ENCODE measurements at places on chromosomes 2 and 18.

DNA sequence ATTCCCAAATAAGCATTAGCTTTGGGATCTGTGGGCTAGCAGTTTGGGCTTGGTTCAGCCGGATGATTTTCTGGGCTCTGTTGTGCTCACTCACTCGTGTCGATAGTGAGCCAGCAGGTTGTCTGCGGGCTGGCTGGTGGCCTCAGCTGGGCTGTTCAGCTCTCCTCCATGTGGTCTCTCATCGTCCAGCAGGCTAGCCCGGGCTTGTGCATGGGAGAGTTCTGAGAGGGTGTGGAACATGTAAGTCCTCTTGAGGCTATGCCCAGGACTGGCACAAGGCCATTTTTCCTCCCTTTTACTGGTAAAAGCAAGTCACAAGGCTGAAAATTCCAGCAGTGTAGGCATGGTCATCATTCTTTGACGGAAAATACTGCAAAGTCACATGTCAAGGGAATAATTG, 38.5 kb downstream of the NTSR2 start:
- DNase-seq, result peak; percentile 77

DNA sequence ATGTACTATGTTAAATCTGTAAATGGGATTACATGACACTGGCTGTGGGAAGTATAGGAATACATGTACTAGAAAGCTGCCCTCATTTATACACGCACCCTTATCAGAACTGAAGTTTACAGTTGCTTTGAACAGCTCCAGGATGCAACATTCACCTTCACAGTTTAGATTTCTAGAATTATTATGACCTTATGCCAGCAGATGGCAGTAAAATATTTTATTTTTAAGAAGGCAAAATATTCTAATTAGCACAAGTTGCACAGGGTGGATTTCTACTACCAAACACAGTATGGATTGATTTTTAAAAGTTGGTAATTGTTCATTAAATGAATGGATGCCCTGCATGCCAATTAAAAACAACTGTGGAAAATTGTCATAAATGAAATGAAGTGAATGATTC, 670.4 kb downstream of the KCNJ3 start:
- DNase-seq, result no peak

DNA sequence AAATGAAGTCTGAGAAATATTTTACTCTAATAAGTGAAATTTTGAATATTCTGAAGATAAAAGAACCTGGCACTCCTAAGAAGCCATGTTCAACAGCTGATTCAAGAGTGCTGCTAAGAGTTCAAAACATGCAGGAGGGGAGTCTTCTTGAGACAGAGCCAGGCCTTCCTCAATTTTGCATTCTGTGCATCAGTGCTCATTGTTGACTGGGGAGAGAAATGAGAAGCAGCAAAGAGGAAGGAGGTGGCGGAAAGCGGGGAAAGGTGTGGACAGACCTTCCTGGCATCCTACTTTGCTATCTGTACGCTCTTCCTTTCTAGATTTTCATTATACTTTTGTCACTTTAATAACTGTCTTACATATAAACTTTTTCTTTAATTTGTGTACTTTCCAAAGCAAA, 29.7 kb upstream of the TXNDC2 start:
- DNase-seq, result no peak

DNA sequence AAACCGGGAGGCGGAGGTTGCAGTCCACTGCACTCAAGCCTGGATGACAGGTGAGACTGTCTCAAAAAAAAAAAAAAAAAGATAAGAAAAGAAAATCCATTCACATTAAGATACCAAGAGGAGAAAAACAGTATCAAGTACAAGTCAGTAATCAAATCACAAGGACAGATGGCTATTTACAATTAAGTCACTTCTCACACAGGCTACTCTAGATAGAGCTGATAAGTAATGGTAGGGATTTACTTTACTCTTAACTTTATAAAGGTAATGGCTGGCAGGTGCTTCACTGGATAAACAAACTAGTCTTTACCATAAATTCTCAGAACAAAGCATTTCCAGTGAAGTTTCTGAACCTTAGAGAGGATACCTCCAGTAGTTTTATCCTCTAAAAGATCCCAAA, 11.5 kb downstream of the SF3B1 start:
- no peak for DNase-seq

- DNase-seq, result no peak
Measured at GRCh38 chr2:188527141-188527540, 235.5 kb downstream of the GULP1 start.

- DNase-seq, result no peak
Measured at GRCh38 chr2:134440336-134440909, 186.6 kb downstream of the MGAT5 start.

- DNase-seq, result no peak
Measured at GRCh38 chr18:72091369-72091768, 452.8 kb downstream of the CBLN2 start.

GRCh38 chr18:38898167-38898566, 1332.6 kb upstream of the CELF4 start:
- DNase-seq, result no peak

GRCh38 chr2:43537137-43537536, 58.7 kb downstream of the THADA start:
- DNase-seq, result no peak

DNA sequence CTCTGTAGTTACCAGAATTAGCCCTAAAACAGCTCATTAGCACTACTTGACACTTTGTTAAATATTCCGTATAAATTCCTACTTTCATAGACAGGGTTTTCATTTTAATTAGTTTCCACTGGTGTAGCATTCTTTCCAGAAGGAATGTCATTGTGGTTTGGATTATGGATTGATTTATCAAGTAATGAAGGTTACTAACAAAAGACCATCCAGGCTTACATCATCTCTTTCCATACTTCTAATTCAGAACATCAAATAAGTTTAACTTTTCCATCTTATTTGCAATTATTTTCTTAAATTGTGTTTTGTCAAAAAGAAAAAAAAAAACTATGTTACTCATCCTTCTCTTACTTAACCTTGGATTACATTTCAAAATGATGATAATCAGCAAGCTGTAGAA, 231.8 kb upstream of the SPOPL start:
- DNase-seq, result no peak

- DNase-seq, result peak; percentile 16
Measured at GRCh38 chr2:105438104-105438929, 39.5 kb upstream of the FHL2 start.

DNA sequence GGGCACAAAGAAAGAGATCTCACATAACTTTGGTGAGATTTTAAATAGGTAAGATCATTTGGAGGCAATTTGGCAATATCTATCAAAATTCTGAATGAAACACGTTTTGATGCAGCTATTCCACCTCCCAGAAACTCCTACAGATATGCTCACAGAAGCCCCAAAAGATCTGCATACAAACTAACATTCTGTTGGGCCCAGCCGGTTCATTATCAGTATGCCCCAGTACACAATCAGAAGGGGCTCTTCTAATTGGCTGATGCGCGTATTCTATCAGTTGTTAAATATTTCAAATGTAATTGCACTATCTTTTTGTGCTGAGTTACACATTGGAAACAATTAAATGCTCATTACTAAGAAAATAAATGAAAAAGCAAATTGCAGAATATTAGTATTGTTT, 7.1 kb upstream of the TGIF1 start:
- DNase-seq, result no peak

DNA sequence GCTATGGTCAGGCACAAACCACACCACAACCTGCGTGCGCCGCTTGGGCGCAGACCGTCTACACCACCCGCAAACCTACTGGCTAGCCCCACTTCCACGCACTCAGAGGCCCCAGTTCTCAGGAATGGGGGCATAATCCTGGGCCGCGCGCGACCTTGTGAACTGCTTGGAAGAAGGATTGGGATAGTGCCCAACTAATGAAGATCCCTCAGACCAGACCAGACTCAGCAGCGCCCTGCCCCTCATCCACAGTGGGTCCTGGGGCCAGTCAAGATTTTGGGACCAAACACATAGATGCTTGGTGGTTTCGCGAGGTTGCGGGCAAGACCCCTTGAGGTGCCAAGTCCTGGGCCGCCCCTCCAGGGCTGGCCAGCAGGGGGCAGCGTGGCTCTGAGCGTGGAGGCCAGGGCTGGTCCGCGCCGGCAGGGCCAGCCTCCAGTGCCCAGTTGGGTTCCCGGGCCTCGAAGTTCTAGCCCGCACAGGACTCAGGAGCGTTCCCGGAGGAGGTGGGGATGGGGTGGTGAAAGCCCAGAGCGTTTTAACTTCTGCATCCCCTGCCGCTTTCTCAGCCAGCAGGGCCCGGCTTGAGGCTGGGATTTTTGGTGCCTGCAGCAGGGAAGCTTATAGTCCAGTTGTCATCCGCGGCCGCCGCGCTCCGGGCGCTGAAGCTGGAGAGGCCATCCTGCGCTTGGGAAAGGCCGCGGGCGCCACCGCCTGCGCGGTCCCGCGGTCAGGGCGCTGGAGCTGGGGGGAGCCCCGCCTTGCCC, 8.3 kb downstream of the OSR1 start:
- peak; percentile 34 for DNase-seq

DNA sequence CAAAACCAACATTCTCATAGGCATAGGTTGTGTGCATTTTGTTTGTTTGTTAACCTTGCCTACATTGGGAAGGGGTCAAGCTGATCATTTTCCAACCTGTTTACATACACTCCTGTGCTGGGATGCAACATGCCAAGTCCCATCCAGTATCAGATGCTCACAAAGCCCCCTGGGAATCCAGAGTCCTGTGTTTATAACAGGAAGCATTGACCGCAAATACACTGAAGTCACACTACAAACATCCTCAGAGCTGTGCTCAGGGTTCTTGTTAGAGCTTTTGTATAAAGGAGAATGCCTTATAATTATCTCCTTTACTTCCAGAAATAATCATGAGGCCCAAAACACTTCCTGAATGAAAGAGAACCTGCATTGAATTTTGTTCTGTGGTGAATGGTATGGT, 488.7 kb upstream of the TCF4 start:
- DNase-seq, result no peak

DNA sequence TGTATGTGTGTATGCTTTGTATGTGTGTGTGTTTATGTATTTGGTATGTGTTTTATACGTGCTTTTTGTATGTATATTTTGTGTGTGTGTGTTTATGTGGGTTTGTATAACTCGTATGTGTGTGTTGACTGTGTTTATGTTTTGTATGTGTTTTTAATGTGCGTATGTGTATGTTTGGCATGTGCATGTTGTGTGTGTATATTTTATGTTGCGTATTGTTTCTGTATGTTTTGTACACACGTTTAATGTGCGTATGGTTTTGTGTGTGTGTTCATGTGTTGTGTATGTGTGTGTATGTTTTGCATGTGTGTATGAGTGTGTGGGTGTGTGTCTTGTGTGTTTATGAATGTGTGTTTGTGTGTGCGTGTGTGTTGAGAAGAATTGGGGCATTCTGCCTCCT, 55.2 kb upstream of the NCK2 start:
- no peak for DNase-seq

DNA sequence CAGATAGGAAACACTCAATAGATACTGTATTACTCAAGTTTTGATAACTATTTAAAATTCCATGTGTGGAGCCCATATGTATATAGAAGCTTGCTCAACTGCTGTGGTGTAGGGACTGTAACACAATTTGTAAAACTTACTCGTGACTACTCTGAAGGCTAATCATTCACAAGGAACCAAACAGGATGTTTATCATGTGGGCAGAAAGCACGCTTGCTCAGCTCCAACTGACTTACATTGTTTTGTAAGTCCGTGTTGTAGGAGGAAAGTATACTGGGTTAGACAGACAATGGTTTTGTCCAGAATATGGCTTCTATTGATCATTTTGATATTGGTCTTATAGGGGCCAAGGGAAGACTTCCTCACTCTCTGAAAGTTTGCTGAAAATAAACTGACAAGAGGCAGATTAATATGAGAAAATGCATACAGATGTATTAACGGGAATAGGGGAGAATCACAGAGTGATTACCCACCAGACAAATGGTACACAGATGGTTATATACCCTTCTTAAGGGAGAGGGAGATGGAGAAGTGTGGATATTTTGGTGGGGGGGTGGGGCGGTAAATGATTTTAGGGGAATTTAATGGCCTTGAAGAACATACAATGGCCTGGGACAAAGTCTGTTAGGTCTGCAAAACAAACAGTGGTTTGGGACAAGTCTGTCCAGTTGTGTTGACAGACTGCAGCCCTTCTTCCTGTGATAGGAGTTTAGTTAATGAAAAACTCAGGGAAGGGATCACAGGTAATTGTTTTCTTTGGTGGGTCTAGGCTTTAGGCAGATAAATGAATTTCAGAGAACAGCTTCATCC, 259.3 kb upstream of the SP5 start:
- DNase-seq, result no peak

DNA sequence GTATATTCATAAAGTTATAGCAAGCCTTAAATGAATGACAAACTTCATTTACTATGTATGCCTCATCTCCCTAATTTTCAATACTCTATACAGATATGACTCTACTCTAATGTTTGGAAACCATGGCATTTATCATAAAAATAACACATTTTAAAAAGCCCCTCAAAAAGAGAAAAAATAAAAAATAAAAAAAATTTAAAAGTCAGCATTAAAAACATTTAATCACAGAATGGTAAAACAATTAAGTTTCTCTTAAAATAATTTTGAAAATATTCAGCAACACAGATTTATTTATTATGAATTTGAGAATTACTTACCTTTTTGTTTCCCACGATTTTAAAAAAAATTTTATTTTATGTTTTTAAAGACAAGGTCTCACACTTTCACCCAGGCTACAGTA, 65.0 kb upstream of the CDKL4 start:
- DNase-seq, result no peak

GRCh38 chr18:76913583-76913982, 91.2 kb downstream of the ZNF236 start:
- DNase-seq, result no peak

DNA sequence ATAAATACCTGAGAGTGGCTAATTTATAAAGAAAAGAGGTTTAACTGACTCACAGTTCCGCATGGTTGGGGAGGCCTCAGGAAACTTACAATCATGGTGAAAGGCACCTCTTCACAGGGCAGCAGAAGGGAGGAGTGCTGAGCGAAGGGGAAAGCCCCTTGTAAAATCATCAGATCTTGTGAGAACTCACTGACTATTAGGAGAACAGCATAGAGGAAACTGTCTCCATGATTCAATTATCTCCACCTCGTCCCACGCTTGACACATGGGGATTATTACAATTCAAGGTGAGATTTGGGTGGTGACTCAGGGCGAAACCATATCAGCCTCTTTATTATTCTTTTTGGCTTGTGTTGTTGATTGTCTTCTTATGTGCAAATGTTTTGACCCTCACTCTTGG, 76.2 kb downstream of the WDR7 start:
- DNase-seq, result no peak

DNA sequence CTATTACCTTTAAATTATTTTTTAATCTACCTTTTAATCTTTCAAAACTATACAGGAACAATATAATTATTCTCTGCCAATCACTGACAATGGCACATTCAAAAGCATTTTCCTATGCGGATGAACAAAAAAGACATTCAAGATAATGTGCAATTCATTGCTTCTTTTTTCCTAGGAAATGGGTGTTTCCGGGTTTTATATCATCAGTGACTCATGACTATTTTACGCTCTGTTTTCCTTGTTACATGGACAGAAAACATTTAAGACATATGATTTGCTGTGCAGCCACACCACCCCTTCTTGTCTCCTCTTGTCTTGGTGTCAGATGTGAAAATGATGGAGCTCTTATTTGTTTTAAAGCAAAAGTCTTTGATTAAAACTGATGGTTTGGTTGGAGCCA, 184.7 kb upstream of the LINC00305 start:
- no peak for DNase-seq
